ENCODE measurements at places on chromosomes 6 and 20.

DNA sequence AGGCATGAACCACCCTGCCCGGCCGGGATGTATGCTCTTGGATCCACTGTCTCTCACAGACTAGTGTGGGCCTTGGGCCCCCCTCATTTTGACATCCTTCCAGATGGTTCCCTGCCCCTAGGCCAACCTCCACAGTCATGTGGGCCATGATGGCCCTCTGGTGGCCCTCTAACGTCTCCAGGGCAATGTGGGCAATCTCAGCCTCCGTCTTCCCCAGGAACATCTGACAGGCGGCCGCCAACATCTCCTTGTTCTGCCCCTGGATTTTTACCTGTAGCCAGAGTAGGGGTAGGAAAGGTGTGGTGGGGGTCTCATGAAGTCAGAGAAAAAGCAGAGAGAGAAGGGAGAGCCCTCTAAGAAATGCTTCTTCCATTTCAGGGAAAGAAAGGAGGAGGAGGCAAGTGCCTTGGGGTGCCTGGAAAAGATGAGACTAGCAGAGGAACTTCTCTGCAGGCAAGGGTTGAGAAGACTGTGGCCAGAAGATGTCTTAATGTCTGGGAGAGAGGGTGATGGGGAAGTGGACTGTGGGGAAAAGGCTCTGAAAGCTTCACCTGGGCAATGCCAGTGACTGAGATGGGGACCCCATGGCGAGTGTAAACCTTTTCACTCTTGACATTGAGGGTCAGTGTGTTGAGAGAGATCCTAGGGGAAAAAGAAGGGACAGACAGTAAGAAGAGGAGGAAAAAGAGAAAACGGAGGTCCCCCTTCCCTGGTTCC, 1.3 kb downstream of the FLOT1 start:
- DNase-seq, result no peak

GRCh38 chr20:36548704-36549627, 7.6 kb downstream of the MYL9 start:
- DNase-seq, result no peak

DNA sequence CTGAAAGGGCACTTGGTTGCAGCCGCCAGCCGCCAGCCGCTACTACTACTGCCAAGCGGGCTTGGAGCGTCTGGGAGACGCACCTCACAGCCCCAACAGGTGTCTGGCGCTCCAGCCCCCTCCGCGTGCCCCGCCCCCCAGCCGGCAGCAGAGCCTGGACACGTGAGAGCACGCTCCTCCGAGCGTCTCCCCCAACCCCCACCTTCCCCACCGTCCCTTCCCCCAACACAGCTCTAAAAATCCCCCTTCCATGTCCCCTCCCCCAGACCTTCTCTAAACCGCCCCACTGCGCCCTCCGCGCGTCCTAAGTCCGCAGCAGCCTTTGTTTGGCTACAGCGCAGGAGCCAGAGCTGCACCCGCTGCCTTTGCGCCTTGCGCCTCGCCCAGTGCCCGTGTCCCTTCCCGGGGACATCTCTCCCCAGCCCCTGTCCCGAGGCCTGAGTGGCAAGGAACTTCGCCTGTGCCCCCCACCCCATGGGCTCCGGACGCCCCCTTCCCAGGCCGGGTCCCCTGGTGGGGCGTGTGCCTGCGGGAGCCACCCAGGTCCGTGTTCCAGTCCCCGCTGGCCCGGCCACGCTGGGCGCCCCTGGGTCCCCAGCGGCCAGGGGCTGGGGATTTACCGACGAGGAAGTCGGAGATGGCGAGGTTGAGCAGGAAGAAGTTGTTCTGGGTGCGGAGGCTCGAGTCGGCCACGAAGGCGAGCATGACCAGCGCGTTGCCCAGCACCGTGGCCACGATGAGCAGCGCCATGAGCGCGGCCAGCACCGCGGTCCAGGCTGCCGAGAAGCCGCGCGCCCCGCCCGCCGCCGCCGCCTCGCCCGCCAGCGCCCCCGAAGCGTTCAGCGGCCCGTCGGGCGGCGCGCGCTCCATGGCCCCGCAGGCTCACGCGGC, 732 bp downstream of the HRH3 start:
- DNase-seq, result no peak

- no peak for DNase-seq
These were observed 196.9 kb downstream of the AKAP7 start for GRCh38 chr6:131331873-131332781.

GRCh38 chr6:83442752-83443151, 11.9 kb upstream of the ME1 start:
- no peak for DNase-seq

DNA sequence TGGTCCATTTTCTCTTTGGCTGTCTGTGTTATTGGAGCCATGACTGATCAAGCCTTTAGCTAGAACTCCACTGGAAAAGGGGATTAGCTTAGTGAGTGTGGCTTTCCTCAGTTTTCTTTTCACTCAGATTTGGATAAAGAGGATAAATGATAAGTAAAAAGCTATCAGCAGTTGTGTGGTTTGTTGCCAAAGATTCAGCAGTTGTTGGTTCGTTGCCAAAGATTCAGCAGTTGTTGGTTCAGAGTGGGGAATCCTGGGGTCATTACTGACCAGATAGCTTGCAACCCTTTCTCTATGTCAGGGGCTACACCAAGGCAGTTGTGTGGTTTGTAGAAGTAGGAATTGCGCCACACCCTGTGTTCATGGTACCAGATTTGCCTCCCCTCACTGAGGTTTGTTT, 107.7 kb upstream of the SCP2D1 start:
- DNase-seq, result no peak

- no peak for DNase-seq
These were observed 6.6 kb downstream of the FOXS1 start for GRCh38 chr20:31838646-31839292.

- DNase-seq, result peak; percentile 74
These were observed 45.8 kb downstream of the QKI start for GRCh38 chr6:163460307-163460782.

- DNase-seq, result no peak
These were observed 17.2 kb upstream of the SPAG4 start for GRCh38 chr20:35598476-35598875.

DNA sequence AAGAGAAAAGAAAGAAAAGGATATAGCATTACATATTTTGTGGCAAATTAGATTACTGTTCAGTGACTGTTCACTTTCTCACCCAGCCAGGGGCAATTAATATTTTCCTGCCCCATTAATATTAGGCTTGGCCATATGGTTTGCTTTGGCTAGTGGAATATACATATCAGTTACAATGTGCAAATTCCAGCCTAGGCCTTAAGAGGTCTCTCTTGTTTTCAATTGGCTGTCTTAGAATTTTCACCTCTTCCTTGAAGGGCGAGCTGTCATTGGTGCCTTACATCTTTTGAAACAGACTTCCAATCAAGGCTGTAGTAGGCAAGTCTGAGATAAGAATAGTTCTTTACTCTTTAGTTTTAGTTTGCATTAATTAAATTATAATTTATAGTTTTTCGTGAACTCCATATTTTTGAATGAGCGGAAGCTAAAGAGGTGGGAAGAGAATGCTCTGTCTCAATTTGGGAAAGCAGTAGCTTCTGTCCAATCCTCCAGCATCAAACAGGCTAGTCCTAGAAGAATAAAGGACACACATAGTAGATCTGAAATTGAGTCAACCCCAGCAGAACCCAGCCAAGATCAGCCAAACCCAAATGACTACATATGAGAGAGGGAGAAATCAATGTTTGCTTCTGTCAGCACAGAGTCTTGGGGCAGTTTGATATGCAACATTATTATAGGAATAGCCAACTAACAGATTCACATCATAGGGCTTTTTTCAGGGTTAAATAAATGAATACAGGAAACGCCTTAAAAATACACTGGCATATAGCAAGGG, 6.3 kb upstream of the CSNK2A1 start:
- no peak for DNase-seq

- no peak for DNase-seq
These were observed 73.4 kb upstream of the RNF24 start for GRCh38 chr20:4088766-4089165.

DNA sequence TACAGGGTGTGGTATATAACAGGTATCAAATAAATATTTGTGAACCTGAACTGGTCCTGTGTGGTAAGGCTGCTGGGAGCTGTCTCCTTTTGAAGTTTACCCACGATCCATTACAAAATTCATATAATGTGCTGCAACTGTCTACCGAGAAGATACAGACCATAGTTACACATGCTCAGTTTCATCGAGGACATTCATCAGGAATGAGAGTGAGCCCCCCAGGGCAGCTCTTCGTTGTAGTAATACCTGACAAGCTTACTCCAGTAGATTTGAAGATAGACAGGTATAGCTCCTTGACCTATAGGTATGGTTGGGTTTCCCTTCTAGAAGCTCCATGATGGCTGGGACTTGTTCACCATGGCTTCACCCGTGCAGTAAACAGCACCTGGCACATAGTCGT, 25.7 kb downstream of the ARMC2 start:
- DNase-seq, result no peak

DNA sequence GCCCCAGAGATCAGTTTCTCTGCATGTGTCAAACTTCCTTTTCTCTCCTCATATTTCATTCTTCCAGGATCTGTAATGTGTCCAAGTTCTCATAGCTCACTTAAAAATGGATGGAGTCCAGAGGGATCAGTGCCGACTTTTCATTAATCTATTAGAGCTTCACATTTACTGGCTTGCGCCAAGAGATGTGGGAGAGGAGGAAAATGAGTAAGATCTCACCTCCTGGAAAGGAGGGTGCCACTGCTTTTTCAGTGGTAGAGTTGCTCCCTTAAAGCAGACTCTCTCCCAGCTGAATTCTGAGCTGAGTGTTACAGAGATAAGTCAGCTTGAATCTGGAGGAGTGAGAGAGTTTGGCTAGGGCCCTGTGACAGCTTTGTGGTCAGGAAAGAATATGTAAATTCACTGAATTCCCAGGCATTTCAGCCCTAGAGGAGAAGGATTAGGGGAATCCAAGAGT, 175.9 kb downstream of the SOX4 start:
- no peak for DNase-seq

GRCh38 chr6:127397729-127398630, 54.6 kb upstream of the ECHDC1 start:
- no peak for DNase-seq

DNA sequence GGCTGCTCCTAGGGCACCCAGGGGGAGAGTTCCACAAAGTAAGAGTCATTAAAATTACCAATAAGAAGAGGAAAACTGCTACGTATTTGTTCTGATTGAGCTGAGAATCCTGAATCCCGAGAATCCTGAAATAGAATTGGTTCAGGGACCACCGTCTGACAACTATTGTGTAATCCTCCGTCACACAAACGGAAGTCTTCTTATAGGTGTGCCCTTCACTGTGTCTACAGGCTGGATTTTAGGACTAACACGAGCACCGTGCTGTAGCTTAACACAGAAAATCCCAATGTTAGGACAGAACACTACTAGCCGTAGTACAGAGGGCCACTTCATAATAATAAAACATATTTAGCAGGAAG, 50.6 kb upstream of the RNF182 start:
- DNase-seq, result no peak

GRCh38 chr20:11982955-11983470, 65.3 kb downstream of the BTBD3 start:
- DNase-seq, result no peak

DNA sequence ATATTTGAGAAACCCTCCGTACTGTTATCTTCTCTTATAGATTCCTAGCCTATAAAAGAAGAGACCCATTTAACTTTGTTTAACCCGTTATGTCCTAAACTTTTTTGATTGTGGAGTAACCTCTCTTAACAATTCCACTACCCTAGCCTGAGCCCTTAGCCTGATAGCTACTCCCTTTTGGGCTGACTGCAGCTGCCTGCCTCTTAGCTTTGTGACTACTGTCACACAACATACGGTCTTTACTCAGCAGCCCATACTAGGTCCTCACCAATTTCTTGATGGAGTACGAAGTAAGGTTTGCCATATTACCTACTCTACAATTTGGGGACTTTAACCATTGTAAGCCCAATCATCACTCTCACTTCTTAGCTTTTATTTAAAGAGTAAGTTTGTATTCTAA, 72.7 kb downstream of the QRSL1 start:
- DNase-seq, result no peak

DNA sequence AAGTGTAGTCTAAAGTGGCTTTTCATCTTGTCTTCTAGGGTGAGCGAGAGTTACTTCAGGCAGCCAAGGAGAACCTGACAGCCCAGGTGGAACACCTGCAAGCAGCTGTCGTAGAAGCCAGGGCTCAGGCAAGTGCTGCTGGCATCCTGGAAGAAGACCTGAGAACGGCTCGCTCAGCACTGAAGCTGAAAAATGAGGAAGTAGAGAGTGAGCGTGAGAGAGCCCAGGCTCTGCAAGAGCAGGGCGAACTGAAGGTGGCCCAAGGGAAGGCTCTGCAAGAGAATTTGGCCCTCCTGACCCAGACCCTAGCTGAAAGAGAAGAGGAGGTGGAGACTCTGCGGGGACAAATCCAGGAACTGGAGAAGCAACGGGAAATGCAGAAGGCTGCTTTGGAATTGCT, 27.1 kb downstream of the C20orf173 start:
- no peak for DNase-seq

DNA sequence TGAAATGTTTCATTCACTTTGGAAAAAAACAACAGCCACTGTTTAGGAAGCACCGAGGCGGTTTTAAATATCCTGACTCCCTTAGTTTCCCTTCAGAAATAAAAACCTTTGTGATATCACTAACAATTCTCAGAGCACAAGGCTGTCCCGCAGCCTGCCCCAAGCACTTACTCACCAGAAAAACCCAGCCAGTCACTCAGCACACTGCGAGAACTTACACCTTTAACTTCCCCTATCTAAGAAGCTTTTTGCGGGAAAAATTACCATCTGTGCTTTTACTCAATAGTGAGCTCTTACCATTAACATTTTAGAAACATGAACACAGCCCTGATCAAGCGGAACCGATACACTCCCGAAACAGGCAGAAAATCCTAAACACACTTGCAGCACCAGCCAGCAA, 9.3 kb downstream of the ZBTB46 start:
- no peak for DNase-seq

DNA sequence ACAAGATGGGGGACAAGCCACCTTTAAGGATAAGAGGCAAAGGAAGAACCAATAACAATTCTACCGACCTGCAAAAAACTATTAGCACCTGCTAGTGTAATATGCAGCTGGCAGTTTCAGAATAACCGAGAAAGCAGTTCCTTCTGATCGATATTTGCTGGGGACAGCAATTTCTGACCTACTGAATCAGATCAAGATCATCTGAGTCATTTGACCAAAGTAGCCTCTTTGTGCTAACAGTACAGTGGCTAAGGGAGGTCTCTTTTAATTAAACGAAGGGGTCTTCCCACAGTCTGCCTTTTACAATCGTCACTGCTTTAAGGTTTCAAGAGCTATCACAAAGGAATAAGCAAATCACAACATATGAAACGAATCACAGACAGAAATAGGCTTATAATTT, 318.9 kb downstream of the BTBD9 start:
- DNase-seq, result no peak

DNA sequence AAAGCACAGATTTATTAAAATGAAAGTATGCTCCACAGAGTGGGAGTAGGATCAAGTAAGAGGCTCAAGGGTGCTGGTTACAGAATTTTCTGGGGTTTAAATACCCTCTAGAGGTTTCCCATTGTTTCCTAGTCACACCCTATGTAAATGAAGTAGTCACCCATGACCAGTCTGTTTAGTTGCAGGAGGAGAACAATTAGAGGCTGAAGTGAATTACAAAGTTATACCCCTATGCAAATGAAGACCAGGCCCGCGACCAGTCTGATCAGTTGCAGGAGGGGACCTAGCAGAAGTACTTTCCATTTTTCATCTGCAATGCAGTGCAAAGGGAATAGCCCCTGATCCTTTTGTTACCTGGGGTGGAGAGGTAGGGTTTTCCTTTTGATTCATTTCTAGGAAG, 11.8 kb upstream of the FILIP1 start:
- no peak for DNase-seq

- no peak for DNase-seq
These were observed 73.5 kb upstream of the DTNBP1 start for GRCh38 chr6:15736297-15736696.

- DNase-seq, result no peak
These were observed 2.8 kb downstream of the TMEM151B start for GRCh38 chr6:44272999-44273566.

All from CD4-positive, alpha-beta T cell treated with Interleukin-17A for 1 hour (primary cell).